ENCODE measurements at places on chromosomes 5 and 9.

DNA sequence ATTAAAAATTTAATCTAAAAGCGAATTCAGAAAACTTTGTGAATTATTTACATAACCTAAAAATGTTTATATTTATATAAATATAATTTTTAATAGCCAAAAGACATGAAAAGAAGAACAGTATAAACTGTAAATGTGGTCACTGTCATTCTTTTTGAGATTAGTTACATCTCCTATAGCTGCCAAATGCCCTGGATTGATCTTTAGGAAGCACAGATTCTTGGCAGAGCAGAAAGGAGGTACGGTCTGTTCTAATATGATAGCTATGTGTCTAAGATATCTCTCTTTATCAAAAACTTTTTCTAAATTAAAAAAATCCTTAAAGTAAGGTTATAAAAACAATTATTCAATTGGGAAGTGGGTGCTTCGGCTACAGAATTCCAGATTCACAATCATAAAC is 151.0 kb downstream of the LPAR1 start:
- DNase-seq: no peak

DNA sequence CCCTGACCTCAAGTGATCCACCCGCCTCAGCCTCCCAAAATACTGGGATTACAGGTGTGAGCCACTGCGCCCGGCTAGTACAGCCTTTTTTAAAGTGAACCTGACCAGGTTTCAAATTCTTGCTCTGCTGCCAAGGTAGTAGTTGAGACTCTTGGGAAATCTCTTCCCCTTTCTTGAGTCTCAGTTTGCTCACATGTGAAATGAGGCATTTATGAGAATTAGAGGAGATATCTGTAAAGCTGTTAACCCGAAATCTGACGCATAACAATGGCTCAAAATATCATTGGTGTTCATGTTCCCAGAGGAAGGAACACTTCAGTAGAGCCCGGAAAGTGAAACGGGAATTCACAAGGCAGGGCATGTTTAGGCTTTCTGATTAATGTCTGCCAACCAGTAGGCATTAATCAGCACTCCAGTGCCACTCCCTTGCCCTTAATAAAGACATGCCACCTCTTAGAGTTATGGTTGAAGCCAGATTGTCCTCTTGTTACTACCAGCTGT is 1.5 kb downstream of the ARPC5L start:
- DNase-seq: no peak

- no peak for DNase-seq
These were observed 66.7 kb downstream of the ZNF462 start for GRCh38 chr9:106929471-106930177.

- DNase-seq: no peak
These were observed 48.9 kb upstream of the SLC2A8 start for GRCh38 chr9:127347831-127348776.

- peak; percentile 19 for DNase-seq
These were observed 186.4 kb downstream of the CDK5RAP2 start for GRCh38 chr9:120393386-120394057.

DNA sequence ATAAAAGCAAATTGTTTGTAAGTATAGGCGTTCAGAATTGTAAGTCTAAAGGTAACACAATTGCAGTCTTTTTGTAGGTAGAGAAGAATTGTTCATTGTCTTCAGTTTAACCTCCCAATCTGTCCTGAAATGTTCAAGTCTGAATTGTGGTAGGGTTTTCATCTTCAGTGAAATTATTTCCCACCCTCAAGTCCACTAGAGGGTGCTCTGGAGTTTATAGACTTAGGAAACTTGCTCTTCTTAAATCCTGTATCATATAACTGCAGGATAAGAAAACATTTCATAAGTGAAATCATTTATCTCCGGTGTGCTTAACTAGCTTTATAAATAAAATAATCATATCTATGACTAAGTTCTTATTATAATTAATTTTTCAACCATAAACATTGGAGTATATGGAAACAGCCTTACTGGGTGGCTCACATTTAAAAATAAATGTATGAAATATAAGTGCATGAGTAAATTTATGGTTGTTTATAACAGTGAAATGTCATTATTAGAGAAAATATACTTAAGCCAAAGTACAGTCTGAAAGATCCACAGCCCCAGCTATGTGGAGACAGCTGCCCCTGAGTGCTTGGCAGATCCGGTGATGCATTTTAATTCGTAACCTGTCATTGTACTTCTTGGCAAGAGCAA is 182.4 kb upstream of the OTULINL start:
- no peak for DNase-seq

GRCh38 chr9:116175614-116176013 is 22.0 kb downstream of the PAPPA start:
- DNase-seq: no peak

DNA sequence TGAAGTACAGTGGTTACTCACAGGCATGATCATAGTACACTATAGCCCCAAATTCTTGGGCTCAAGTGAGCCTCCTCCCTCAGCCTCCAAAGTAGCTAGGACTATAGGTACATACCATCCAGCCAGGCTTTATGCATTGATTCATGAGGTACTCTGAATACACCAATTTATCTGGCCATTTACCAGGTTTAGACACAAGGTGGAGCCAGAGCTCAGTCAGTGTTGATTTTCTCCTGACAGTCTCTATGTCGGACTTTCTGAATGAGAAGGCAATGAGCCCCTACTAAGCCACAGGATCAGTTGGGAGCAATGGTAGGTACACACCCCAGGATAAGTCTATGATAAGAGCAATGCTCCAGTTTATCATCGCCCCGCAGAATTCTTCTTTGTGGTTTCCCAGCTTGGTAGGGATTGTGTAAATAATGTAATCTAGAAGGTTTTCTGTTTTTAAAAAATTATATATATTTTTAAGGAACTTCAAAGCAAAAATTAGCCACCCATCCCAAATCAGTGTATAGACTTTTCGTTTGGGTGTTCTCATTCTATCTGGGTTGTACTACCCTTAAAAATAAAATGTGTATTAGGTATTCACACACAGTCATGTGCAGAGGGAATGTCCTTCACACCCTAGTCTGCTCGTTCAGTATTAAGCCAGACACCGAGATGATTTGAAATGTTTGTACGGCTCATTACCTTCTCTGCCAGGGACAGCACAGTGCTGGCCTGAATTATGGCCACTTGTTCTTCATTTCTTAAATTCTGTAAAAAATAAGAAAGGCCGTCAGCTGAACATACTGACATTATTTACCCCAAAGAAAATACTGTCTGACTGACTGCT is 118.4 kb upstream of the DPYSL3 start:
- DNase-seq: peak; percentile 63

DNA sequence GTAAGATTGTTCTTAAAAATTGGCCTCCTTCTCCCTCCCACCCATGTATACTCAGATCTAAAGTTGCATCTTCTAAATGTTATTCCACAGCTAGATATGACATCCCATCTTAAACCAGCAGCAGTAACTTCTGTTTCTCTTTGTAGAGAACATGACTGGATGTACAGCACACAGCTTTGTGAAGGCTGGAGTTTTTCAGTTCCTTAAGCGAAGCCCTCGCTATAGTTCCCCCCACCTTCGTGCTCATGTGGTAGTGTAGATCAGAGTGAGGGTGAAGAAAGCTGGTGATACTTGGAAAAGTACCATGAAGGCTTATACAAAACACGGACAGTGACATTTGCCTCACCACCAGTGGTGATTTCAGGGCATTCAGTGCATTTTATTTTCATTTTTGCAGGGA is 137.5 kb downstream of the MAT2B start:
- DNase-seq: no peak

- DNase-seq: no peak
These were observed 23.6 kb upstream of the CCDC112 start for GRCh38 chr5:115320006-115320405.

DNA sequence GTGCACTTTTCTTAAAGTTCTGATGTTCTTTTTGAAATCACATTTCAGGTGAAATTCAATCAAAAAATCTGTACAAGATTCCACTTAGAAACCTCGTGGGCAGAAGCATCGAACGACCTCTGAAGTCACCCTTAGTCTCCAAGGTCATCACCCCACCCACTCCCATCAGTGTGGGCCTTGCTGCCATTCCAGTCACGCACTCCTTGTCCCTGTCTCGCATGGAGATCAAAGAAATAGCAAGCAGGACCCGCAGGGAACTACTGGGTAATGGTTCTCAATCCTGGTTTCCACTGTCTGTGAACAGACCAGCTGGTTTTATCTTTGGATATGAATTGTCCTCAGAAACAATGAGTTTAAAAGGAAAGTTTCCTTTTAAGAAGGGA is 8.1 kb upstream of the SLC2A8 start:
- DNase-seq: no peak

- DNase-seq: no peak
These were observed 17.3 kb downstream of the QSOX2 start for GRCh38 chr9:136228107-136228875.

GRCh38 chr5:149157330-149157729 is 16.0 kb downstream of the ABLIM3 start:
- no peak for DNase-seq

DNA sequence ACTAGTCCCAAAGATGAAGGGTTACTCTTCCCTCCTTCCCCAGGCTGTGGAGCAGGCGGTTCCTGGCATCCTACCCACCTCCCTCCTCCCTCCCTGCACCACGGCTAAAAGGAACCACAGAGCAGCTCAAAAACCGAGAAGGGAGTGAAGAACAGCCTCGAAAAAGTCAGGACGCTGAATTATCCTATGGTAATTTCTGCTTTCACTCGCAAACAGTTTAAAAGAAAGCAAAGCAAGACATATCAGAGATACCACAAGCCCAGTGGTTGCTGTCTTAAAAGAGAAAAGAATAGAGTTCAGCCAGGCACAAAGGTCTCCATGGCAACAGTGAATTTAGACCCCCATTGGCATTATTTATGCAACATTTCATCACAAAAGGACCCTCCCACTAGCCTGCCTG is 315.4 kb downstream of the CTNND2 start:
- DNase-seq: no peak

- no peak for DNase-seq
These were observed 24.8 kb downstream of the PPP3R2 start for GRCh38 chr9:101569741-101570501.

DNA sequence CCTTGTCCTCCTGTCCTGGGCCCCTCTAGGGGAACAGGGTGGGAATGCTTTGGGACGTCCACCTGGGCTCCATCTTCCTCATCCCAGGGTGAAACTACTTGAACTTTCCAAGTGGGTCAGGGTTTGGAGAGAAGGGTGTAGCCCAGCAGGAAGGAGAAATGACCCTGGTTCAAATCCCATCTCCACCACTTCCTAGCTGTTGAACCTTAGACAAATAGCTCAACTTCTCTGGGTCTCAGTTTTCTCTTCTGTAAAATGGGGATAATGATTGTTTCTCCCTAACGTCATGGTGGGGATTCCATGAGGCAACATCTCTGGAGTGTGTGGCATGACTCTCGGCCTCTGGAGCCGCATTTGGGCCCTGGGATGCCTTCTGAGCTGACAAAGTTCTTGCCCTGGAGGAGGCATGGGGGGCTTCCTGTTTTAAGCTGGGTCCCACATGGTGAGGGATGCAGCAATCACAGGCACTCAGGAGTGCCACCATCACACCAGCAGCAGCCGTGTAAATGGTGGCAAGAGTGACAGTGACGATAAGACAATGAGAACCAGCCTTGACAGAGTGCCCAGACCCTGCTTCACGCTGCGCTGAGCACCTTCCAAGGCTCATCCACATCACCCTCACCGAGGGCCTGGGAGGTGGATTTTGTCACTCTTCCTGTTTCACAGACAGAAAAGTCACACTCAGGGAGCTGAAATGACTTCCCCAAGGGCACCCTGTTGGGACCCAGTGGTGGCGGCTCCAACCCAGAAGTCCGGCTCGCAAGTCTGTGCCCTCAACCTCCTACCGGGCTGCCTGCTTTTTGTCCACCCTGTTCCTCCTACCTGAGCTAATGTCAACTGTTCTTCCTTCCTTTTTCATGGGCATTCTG is 69.5 kb upstream of the IER5L start:
- DNase-seq: no peak

DNA sequence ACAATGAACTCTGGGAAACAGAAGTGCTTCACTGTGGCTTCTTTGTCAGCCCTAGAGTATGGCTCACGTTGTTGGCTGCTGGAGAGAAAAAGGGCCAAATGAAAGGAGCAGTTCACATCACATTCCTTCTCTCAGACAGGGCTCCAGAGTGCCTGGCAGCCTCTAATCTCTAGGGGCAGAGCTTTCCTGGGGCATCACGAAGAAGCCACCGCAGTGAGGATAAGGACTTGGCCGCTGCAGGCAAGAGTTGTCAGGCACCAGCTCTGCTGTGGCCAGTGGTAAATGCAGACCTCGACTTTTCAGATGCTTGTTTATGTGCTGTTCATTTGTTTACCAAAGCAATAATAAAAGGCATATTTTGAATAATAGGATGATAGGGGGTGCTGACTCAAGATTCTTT is 227.2 kb downstream of the ICE1 start:
- DNase-seq: no peak
